Left ventricle myocardium inferior (tissue), 1 donor: ENCODE measurements at places on chromosomes 3 and 15.

DNA sequence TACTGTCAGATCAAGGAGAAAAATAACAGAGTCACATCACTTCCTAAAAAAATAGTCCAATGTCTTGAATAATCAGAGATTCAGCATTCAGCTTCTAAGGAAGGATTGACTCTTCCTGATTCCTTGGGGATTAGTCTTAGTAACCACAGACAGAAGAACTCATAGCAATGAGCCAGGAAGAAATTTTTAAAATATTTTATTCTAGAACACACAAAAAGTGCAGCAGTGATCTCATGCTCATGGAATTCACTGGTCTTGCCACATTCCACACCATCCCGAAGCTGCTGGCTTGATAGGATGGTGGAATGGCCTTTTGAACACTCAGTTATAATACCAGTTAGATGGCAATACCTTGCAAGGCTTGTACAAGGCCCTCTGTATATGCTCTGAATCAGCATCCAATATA, 43.0 kb upstream of the ABI3BP start:
- no peak for DNase-seq

DNA sequence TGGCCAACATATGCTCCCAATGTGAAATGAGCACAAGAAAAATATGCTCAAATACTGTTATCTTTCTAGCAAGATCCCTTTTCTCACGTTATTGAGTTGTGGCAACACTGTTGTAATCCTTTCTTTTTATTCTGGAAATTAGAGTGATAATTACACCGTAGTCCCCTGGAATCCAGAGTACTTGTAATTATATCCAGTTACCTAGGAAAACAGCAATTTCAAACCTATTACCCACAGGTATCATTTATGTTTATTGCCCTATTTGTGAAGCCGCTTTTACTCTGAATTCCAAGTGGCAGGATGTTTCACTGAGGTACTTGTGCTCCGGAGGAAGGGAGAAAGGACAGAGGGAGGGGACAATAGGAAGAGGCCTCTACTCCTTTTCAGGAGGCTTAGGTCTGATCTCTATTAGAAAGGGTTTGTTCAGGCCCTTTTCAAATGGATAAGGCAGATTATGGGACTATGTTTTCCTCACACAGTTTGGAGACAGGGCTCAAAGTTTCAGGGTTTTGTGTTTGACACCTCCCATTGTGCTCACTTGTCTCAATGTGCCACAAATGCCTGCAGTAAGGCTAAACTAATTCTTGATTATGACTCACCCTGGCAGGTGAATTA, 646.6 kb downstream of the TUSC7 start:
- DNase-seq, result no peak

DNA sequence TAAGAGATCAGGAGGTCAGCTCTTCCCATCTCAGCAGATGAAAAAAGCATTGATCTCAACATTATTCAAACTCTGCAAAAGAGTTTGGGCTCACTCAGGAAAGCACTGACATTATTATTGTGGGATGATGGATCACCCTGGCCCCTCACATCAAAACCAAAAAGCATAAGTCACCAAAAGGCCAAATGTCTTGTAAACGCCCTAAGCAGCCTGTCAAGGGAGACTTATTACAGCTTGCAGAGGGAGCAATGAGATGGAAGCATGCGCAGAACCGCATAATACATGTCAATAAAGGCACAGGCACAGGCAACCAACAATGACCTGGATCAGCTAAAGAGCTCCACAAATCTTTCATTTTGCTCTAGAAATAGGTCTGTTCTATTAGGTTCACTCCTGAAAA, 4.6 kb downstream of the FSIP1 start:
- no peak for DNase-seq

DNA sequence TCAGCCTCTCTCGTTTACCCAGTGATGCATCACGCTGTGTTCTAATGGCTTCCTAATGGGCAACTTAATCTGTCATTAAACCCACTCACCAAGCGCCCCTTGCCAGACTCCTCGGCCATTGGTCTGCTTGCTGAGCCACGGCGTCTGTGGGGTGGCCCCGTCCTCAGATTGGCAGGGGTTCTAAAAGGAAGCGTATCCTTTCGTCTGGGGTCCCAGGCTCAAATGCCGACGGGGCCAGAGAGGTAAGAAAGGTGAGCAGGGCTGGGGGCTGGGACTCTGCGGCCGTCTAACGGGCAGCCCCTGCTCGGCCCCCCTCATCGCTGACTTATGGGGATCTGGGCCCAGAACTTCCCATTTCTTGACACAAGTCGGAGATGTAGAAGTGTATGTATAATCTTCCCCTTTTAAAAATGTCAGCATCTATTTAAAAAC, 315.1 kb upstream of the PROK2 start:
- no peak for DNase-seq

DNA sequence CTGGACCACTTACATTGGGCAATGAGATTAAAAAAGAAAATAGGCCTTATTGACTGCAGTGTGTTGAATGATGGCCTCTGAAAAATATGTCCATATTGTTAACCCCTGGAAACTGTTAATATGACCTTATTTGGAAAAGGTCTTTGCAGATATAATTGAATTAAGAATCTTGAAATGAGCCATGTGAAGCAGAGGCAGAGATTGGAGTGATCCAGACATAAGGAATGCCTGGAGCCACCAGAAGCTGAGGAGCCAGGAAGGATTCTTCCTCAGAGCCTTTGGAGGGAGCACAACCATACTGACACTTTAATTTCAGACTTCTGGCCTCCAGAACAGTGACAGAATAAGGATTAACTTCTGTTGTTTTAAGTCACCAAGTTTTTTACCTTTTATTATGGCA, 510.4 kb upstream of the AGTR1 start:
- DNase-seq, result no peak

- no peak for DNase-seq
Measured at GRCh38 chr3:81492040-81492439, 269.4 kb downstream of the GBE1 start.
